ENCODE measurements at places on chromosomes 12 and 14.

- no peak for DNase-seq
Measured at GRCh38 chr14:103734081-103734888, 18.7 kb downstream of the ZFYVE21 start.

GRCh38 chr14:28777471-28778137 is 11.0 kb downstream of the FOXG1 start:
- DNase-seq = no peak

- DNase-seq = no peak
Measured at GRCh38 chr12:100718187-100718586, 76.4 kb upstream of the ANO4 start.

DNA sequence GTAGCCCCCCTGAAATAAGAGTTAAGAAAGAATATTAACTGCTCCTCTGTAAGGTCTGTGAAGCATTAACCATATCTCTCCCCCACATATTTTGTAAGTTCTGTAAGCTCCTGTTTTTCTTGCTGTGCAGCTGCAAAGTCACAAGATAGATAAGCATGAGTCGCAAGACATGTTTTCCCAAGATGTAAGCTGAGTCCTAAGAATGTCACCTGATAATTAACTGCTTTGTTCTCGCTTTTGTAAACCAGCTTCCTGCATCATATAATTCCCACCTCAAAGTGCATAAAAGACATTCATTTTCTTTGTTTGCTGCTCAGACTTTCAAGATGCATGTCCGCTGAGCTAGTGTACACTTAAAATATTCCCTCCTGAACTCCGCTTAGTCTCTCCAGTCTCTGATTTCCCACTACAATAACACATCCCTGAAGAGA is 27.0 kb upstream of the PHC1 start:
- DNase-seq = no peak

DNA sequence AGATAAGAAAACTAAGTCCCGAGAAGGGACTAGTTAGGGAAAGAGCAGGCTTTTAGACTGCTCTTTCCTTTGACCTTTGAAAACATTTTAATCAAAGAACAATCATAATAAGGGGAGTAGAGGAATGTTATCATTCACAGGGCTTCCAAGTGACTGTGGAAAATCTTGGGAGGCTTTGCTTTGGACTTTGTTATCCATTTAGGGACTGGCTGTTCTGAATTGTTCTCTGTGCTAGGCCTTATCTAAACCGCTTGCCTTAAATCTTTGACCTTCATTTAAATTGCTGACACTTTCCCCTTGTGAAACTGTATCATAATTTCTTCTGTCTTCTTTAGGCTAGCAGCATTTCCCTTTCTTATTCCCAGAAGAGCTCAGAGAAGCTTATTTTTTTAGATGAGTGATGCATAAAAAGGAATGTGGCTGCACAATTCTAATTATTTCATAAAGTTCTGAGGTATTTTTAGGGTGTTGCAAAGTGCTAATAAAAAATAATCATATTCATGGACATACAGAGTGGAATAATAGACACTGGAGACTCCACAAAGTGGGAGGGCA is 9.5 kb upstream of the CALM1 start:
- no peak for DNase-seq

- no peak for DNase-seq
Measured at GRCh38 chr14:21025371-21026273, 761 bp upstream of the NDRG2 start.

- DNase-seq = no peak
Measured at GRCh38 chr14:79564371-79564770, 646.9 kb downstream of the DIO2 start.

DNA sequence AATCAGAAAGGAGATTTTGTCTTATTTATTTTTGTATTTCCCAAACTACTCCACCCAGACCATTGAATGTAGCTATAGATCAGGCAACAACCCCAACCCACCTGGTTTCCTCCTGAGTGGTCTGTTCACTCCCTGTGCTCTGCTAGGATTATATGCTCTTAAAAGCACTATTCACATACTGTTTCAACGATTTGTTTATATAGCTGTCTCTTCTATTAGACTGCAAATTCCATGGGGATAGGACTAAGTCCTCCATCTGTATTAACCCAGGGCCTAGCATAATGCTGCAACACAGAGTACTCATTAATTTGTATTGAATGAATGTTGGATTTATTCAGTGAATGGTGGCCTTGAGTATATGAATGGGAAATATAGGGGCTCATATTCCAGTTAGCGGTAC is 307.6 kb downstream of the RAD51B start:
- DNase-seq = no peak

DNA sequence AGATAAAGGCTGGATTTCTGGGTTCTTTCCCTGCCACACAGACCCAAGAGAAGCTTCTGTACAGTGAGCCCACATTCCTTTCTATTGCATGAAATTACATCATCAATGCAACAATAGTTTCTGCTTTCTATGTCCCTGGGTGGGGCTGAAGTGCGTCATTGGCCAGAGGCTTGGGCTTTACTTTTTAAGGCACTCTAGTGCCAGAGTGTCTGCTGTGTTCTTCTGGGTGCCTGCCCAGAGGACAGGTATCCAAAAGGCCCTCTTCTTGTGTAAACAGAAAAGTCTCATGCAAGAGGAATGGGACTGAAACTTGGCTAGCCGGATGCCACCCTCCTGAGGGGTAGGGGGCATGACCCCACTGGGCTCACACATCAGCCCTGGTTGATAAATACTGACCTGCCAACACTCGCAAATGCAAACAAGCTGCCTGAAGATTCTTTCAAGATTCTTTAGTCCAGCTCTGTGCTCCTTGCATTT is 5.9 kb downstream of the KRT86 start:
- DNase-seq = no peak

DNA sequence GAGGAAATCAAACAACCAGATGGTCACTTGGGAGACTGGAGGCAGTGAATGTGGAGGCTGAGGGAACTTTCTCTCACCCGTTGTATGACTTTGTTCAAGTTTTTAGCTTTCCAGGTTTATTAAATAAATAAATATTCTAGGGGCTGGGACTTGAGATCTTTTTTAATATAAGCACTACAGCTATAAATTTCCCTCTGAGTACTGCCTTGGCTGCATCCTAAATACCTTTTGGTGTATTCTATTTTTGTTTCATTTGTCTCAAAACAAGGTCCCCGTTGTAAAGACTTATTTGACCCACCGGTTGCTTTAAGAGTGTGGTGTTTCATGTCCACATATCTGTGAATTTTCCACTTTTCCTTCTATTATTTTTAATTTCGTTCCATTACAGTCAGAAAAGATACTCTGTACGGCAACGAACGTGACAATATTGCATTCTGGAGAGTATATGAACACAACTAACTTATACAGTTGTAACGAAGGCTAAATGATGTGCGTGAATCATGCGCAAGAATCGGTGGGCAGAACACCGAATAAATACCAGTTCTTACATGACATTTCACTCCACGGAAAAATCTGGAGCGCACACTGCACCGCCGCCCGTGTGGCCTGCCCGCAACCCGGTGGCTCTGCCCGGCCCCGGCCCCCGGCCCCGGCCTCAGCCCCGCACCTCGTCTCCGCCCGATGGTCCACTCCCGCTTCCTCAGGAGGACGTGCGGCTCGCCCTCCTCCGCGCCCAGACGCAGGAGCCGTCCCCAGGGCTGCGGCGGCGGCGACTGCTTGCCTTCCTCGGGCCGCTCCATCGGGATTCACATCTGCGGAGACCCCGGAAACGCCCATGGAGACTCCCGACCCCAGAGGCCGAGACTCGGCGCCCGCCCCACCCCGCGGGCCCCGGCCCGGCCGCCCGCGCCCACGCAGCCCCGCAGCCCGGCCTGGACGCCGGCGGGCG is 602 bp downstream of the CHFR start:
- DNase-seq = no peak

- DNase-seq = no peak
Measured at GRCh38 chr14:73744175-73744867, 30.1 kb upstream of the PNMA1 start.

- peak; percentile 70 for DNase-seq
Measured at GRCh38 chr12:49388682-49389386, 21.6 kb downstream of the SPATS2 start.

GRCh38 chr12:130987151-130987931 is 33.6 kb downstream of the ADGRD1 start:
- no peak for DNase-seq

- peak; percentile 65 for DNase-seq
Measured at GRCh38 chr14:98984719-98985041, 287.3 kb downstream of the BCL11B start.

Data from stimulated activated naive CD8-positive, alpha-beta T cell treated with anti-CD3 and anti-CD28 coated beads, Interleukin-15, Interleukin-2, amounts not matched to agents 100 U/mL and 50 U/mL, for 24 hours (primary cell).